ENCODE measurements at places on chromosomes 4 and X. TPM values are rescaled to one million over a fixed set of nuclear protein-coding genes. Genes with fewer than 3 reads are reported as not detected.
A peak's percentile ranks its signal among the peaks of the same experiment; 100 is the strongest.

- H3K4me3 ChIP-seq, result no peak overlapping the region
- no peak overlapping the region for H3K27ac ChIP-seq
- no peaks in the 10 kb centered on the region for H3K27me3 ChIP-seq
- no peaks in the 10 kb centered on the region for H3K36me3 ChIP-seq
- H3K4me1 ChIP-seq, result peaks cover 16% of the 10 kb centered on the region
- no peak for DNase-seq
These were observed 3.8 kb downstream of the SH3D19 start for GRCh38 chr4:151321586-151321985.

- no peak overlapping the region for H3K27ac ChIP-seq
- H3K4me1 ChIP-seq, result no peaks in the 10 kb centered on the region
- no peaks in the 10 kb centered on the region for H3K27me3 ChIP-seq
These were observed 48.9 kb downstream of the TMEM156 start for GRCh38 chr4:38983291-38983690.

GRCh38 chrX:134520860-134521390 lies 61.0 kb downstream of the HPRT1 start:
- no peak for DNase-seq
- H3K27me3 ChIP-seq, result no peaks in the 10 kb centered on the region
- no peak overlapping the region for H3K4me3 ChIP-seq
- H3K4me1 ChIP-seq, result no peaks in the 10 kb centered on the region
- H3K36me3 ChIP-seq, result no peaks in the 10 kb centered on the region

DNA sequence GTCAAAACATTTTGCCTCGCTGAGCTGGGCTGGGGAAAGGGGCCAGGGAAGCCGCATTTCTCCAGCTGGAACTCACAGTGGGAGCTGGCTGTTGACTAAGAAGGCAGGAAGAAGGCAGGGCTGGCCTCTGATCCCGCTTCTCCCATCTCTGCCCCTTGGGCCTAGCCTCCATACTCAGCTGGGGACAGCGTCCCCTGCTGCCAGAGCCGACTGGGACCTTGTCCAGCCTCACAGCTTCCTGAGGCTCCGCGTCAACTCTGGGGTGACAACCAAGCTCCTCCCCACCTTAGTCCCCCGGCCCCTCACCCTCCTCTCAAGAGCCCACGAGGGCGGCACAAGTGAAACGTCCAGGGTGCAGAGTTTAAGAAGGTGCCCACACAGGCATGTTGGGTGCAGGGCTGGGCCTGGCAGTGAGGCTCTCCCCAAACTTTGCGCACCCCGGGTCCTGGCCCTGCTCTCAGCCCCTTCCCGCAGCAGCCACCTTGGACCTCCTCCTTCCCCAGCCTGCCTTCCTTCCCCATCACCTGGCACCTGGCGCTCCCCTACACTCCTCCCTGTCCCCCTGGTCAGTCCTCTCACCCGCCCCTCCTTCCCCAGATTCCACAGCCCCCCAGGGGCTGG lies 100.8 kb downstream of the PSAPL1 start:
- peak; percentile 26 for DNase-seq
- no peaks in the 10 kb centered on the region for H3K36me3 ChIP-seq
- H3K4me3 ChIP-seq, result no peak overlapping the region
- H3K27me3 ChIP-seq, result no peaks in the 10 kb centered on the region
- H3K27ac ChIP-seq, result no peak overlapping the region

DNA sequence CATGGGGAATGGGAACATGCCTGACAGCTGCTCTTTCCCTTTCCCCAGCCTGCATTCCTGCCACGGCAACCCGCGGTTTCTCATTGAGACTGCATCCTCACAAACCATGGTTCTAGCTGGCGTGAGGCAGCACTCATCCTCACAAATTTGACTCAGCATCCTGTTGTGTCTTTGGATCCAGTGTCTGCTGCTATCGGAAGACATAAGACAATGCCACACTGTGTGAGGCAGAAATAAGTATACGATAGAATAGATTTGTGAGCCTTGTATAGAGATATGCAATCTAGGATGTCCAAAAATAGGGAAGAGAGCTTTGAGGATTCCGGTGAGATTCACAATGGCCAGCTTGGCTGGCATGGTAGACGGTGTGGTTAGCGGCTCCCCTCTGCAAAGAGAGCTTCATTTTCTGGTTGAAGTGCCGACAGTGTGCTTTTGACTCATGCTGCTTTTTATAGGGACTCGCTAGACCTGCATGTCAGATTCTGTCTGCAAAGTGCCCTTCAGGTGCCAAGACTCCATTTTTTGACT lies 161.3 kb upstream of the PSAPL1 start:
- H3K36me3 ChIP-seq, result no peaks in the 10 kb centered on the region
- H3K4me1 ChIP-seq, result peaks cover 4% of the 10 kb centered on the region
- no peak overlapping the region for H3K27ac ChIP-seq
- H3K4me3 ChIP-seq, result no peak overlapping the region
- no peak for DNase-seq

- H3K4me3 ChIP-seq, result peak overlapping the region; percentile 47
- H3K36me3 ChIP-seq, result peaks cover 53% of the 10 kb centered on the region
- H3K27me3 ChIP-seq, result no peaks in the 10 kb centered on the region
- no peak overlapping the region for H3K27ac ChIP-seq
These were observed 7.9 kb upstream of the CFP start for GRCh38 chrX:47637546-47638195.

DNA sequence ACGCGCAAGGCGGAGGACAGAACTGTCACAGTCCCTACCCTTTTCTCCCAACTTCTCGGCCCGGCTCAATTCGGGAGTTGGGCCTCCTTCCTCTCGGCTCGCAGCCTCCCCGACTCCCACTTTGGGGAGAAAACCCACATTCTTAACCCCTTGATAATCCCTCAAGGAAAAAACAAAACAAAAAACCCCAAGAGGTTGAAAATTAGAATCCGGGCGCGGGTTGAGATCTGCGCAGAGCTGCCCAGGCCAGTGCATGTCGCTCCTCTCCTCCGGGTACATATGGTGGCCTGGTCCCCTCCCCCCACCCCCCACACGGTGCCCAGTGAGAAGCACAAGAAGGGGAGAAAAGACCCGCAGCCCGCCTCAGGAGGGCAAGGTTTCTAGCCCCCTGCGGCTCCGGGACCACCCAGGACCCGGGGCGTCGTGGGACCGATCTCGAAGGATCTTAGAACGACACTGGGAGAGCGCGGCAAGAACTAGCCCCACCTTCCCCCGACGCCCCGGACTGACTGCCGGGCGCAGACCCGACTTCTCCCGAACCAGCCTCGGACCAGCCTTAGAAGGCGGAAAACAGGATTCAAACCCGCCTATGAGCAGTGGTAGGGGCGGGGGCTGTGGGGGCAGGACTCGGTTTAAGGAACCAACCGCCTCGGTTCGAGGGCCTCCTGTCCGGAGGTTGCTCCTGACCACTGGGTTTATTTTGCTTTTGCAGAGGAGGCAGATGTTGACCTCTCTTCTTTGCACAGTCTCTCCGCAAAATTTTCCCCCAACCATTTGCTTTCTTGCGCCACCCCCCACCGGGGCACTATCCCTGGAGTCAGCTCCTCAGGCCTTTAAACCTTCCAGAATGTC lies 2.5 kb upstream of the PDGFRA start:
- peaks cover 95% of the 10 kb centered on the region for H3K27me3 ChIP-seq
- no peaks in the 10 kb centered on the region for H3K36me3 ChIP-seq
- peak; percentile 68 for DNase-seq

- H3K27me3 ChIP-seq, result no peaks in the 10 kb centered on the region
- DNase-seq, result no peak
- H3K36me3 ChIP-seq, result no peaks in the 10 kb centered on the region
These were observed 44.8 kb downstream of the GSX2 start for GRCh38 chr4:54144661-54145171.

DNA sequence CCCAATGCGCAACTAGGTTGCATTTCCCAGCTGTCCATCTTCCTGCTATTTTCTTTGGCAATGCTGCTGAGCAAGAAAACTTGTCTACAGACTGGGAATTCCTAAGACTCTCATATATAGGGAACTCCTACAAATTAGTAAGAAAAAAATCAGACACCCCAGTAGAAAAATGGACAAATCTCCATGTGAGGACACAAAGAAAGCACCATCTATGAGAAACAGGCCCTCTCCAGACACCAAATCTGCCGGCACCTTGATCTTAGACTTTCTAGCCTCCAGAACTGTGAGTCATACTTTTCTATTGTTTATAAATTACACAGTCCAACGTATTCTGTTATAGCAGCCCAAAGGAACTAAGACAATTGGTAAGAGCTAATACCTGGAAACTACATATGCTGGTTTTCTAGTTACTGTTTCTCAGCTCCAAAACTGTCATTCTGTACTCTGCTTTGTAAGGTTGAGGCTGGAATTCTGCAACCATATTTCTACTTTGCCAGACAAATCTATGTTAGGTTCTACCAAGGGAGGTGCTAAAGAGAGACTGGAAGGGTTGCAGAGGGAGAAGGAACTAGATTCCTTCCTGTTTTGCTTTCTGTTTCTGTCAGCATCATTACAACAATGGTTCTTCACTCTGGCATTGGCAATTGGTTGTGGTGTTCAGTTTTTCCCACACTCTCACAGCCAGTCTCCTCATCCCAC lies 35.7 kb upstream of the FAM241A start:
- peaks cover 16% of the 10 kb centered on the region for H3K4me1 ChIP-seq
- H3K27ac ChIP-seq, result peak overlapping the region; percentile 51
- no peaks in the 10 kb centered on the region for H3K36me3 ChIP-seq
- no peak for DNase-seq
- H3K27me3 ChIP-seq, result no peaks in the 10 kb centered on the region

DNA sequence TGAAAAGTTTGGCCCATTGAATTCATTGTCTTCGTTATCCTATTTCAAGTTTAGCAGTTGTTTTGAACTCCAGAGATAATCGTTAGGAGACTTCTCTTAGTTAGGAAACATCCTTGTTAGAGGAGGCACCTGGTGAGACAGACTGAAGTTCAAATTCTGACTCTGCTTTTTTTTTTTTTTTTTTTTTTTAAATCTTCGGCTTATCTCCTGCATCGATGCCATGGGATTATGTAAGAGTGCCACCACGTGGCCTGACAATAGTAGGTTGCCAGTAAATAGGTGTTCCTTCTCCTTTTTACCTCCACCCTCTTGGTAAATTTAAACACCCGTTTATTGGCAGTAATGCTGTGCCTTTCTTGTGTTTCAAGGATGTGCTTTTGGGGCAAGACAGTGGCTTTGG lies 149.3 kb downstream of the SOWAHB start:
- H3K4me1 ChIP-seq, result peaks cover 9% of the 10 kb centered on the region
- H3K36me3 ChIP-seq, result no peaks in the 10 kb centered on the region
- no peaks in the 10 kb centered on the region for H3K27me3 ChIP-seq
- H3K4me3 ChIP-seq, result no peak overlapping the region
- no peak overlapping the region for H3K27ac ChIP-seq

DNA sequence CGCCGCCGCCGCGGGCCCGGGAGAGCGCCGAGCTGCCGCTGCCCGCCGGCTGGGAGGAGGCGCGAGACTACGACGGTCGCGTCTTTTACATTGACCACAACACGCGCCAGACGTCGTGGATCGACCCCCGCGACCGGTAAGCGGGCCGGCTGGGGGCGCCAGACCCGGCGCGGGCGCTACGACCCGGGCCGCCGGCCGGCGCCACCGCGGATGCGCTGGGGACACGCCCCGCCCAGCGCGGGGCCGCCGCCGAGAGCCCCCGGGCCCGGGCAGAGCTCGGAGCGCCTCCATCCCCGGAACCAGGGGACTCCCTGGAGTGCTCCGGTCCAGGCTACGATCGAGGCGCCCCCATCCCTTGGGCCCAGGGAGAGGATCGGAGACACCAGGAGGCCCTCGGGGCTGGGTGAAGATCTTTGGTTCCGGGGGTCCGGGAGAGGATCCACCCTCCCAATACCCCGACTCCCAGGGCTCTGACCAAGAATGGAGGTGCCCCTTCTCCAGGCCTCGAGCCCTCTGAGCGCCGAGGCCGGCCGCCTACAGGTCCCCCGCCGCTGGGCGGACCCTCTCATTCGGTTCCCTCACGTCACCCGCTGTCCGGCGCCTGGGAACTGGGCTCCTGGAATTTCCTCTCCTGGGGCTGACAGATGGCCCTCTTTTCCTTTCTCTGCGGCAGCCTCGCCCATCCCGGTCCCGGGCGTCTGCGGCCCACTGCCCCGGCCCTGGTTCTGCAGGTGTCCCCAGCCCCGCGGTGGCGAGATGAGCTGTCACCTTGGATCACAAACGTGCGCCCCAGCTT lies 48.8 kb downstream of the CLDN34 start:
- no peaks in the 10 kb centered on the region for H3K36me3 ChIP-seq
- H3K4me3 ChIP-seq, result peak overlapping the region; percentile 65
- H3K27me3 ChIP-seq, result no peaks in the 10 kb centered on the region
- DNase-seq, result peak; percentile 59
- H3K27ac ChIP-seq, result peak overlapping the region; percentile 89

DNA sequence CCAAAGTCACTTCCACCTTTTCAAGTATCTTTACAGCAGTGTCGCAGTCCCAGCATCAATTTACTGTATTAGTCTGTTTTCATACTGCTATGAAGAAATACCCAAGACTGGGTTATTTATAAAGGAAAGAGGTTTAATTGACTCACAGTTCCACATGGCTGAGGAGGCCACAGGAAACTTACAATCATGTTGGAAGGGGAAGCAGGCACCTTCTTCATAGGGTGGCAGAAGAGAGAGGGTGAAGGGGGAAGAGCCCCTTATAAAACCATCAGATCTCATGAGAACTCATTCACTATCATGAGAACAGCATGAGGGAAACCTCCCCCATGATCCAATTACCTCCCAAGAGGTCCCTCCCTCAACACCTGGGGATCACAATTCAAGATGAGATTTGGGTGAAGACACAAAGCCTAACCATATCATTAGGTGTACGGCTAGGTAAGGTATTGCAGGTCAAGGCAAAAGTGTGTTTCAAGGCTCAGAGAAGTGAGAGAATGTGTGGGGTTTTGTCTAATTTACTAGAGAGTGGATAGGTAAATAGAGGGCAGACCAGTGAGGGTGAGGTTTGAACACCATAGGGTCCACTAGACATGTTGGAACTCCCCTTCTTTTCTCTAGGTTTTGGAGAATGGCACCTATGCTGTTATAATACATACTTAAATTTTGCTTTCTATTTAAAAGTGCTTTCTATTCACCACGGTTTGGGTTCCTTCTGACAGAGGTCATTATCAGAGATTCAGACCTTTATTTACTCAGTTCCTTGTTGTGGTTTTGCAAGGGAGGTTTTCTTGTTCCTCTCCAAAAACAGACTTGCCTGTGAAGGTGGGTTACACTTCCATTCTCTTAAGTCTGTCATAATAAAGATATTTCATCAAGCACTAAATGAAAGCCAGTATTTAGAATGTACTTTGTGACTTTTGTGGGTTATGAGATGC lies 186.6 kb downstream of the CPEB2 start:
- DNase-seq, result no peak
- H3K27me3 ChIP-seq, result no peaks in the 10 kb centered on the region
- no peaks in the 10 kb centered on the region for H3K4me1 ChIP-seq
- H3K4me3 ChIP-seq, result no peak overlapping the region
- H3K27ac ChIP-seq, result no peak overlapping the region
- H3K36me3 ChIP-seq, result no peaks in the 10 kb centered on the region

- DNase-seq, result no peak
- no peak overlapping the region for H3K4me3 ChIP-seq
- H3K27me3 ChIP-seq, result no peaks in the 10 kb centered on the region
- no peaks in the 10 kb centered on the region for H3K36me3 ChIP-seq
These were observed 15.0 kb downstream of the TLR7 start for GRCh38 chrX:12881914-12882313.

GRCh38 chr4:129092631-129093190 lies 628 bp downstream of the SCLT1 start:
- peak overlapping the region; percentile 70 for H3K4me3 ChIP-seq
- no peaks in the 10 kb centered on the region for H3K36me3 ChIP-seq
- DNase-seq, result no peak
- H3K27me3 ChIP-seq, result no peaks in the 10 kb centered on the region
- peak overlapping the region; percentile 96 for H3K27ac ChIP-seq

Gene PPEF2
- total RNA-seq, result not detected

Gene EVC
- 24.3 TPM for total RNA-seq

Gene FRMPD4
- 0.15 TPM for total RNA-seq

Gene ARX
- 0.53 TPM for total RNA-seq

Gene DUSP21
- not detected for total RNA-seq

Gene CT45A1
- total RNA-seq, result not detected

Gene ARSJ
- 8.4 TPM for total RNA-seq

Gene MAGEB1
- not detected for total RNA-seq

Gene AVPR2
- total RNA-seq, result 1.9 TPM
